ENCODE measurements at places on chromosomes 11 and 22.
A peak's percentile ranks its signal among the peaks of the same experiment; 100 is the strongest.

GRCh38 chr11:85965202-85965601, 103.7 kb downstream of the PICALM start:
- DNase-seq = no peak

GRCh38 chr11:21056644-21057043, 387.3 kb downstream of the NELL1 start:
- DNase-seq = no peak

DNA sequence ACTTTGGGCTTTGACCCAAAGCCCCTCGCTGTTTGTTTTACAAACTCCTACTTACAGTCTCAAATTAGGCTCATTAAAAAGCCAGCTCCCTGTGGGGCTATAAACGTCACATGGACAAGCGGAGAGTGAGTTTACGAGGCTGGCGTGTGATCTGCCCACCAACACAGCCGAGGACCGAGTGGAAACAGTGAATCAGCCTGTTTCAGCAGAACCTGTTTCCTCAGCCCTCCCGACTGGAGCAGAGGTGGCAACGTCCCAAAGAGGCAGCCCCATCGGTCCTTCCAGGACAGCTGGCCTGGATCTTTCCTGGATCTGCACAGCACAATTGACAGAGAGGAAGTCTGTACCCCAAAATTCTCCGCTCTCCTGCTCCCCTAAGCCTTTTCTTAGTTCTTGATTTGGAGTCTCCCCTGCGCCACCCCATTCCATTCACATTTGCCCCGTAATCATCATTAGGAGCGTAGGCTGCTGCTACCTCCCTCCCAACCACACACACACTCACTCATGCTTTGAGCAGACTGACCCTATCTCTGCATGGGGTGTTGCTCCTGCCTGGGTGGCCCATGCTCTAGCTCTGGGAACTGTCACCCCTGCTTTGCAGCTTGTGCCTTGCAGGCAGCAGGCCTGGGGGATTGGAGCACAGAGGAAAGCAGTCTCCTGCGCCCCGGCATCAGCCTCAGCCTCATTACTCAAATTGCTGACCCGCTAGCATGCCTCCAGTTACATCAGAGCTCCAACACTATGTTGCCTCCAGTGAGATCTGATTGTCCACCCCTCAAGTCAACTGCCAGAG, 117.8 kb downstream of the NAT10 start:
- DNase-seq = no peak

DNA sequence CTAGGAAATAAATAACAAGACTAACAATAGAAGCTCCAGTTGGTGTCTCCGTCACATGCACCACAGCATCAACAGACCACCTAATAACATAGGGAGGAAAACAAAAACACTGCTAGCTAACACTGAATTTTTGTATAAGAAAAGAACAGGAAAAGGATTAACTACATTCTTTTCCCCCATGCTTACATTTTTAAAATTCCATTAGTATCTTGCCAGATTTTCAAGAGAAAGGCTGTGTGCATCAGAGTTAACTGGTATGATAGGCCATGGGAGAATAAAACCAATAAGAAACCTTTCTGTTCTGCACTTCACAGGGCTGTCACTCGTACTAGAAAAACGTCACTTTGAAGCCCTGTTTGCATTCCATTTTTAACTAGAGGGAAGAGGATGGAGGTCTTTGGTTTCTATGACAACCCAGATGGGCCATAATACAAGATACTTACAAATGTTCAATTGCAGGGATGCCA, 79.0 kb downstream of the LARGE2 start:
- DNase-seq = no peak

DNA sequence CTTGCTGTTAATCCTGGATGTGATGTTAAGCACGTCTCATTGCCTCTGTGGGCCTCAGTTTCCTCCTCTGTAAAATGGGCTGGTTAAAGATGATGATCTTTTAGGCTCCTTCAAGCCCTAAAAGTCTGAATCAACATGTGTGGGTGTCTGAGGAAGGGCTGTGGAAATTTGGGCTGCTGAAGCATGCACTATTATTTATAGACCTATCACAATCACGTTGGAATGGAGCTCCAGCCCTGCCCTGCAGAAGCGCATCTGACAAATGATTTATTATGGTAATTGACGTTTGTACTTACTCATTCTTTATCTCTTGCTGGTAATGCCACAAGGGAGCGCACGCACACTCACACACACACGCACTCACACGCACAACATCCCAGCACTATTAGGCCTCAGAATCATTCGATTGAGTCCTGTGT, 20.4 kb downstream of the P2RX3 start:
- peak; percentile 24 for DNase-seq

- DNase-seq = no peak
Measured at GRCh38 chr11:71453918-71454304, 908 bp downstream of the NADSYN1 start.

DNA sequence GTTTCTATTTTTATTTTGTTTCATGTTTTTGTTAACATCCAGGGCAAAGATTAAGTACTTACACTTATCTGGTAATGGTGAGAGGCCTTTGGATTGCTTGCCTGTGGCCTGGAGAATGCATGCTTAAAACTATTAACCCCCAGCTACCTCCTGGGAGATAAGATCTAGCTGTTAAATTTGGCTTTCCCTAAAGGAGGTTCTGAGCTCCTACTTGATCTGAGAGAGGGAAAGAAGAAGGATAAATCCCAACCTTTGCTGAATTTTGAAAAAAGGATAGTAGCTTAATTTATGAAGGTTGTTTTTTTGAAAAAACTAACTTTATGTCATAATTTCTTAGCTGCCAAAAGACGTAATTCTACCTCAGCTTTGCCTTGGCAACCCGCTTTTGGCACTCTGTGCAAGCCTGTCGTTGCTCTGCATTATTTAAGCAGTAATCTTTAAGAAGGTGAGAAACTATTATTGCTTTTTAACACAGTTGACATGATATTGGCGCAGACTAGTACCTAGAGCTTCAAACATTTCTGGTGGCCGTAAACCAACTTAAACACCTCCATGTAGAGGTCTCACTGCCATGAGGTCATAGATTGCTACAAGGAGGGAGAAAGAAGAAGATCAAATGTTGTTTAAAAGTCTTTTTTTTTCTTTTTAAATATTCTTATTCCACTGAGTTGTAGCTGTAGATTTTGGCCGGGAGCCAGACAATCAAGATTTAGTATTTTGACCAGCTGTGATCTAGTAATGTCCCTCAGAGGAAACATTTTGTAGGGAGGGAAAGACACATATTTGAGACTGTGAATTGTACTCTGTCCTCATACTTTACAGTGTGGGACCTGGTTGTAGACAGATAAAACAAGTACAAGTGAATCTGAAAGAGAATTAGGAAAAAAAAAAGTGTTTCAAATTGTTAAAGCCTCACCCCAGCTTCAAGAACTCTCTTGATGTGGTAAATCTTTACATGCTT, 74.4 kb downstream of the WNT11 start:
- no peak for DNase-seq
